ENCODE measurements at places on chromosomes 6 and 20. TPM values are rescaled to one million over a fixed set of nuclear protein-coding genes. Genes with fewer than 3 reads are reported as not detected.

Gene C20orf141
- not detected for total RNA-seq

Gene SLC22A16
- total RNA-seq = 0.79 TPM

Gene COL11A2
- total RNA-seq = 0.85 TPM

Gene MEI4
- 1.2 TPM for total RNA-seq

Gene TRDN
- 0.19 TPM for total RNA-seq

Gene BFSP1
- total RNA-seq = 1.3 TPM

Gene SRSF6
- 131 TPM for total RNA-seq

Gene DUSP15
- 13.2 TPM for total RNA-seq

Gene GDAP1L1
- total RNA-seq = not detected

Gene BANF2
- not detected for total RNA-seq
